ENCODE measurements at places on chromosomes 1 and 21.

GRCh38 chr1:161978011-161978790, 45.5 kb downstream of the OLFML2B start:
- DNase-seq: no peak

DNA sequence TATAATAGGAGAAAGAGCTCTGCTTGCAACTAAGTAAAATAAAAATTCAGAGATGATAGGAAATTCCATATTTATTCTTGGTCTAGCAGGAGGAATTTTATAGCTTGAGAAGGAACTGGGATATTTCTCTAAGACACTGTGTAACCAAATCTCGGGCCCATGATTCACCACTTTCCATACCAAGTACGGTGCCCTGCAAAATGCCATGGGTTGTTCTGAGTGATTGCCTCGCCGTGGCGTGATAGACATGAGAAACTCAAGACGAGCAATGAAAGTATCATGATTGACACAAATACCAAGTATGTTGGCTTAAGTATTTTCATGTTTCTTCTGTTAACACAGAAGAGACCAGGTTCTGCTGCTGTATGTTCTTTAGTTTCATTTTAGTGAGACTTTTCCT, 167.2 kb downstream of the LMO4 start:
- no peak for DNase-seq

- DNase-seq: no peak
Measured at GRCh38 chr1:206970446-206970845, at the start of gene FCAMR. TSS of gene FCAMR (minus strand) at chr1:206970460. CDS start at chr1:206970125, 335 bp downstream.

DNA sequence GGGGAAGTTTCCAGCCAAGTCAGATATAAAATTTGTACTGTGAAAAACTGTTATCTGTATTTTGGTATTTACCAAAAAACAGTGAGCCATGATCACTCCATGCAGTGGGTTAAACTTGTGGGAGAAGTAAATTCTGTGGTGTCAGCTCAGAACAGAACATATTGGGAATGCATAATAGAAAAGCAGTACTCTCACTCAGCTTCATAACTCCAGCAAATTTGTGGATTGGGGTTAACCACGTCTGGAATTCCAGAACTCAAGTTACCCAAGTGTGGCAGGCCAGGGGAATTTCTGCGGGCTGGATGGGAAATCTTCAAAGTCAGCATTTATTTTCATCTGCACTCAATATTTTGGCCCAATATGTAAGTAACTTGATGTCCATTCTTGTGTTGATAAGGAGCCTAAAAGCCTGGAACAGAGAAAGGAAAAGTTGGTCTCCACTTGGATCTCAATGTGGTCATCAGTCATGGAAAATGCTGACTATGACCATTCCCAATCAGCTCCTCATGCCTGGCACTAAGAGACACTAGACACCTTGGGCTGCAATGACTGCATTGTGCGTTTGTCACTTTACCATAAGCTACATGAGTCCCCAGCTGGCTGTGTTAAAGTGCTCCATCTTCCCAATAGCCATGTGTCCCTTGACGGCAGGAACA, 39.1 kb upstream of the ENAH start:
- no peak for DNase-seq

DNA sequence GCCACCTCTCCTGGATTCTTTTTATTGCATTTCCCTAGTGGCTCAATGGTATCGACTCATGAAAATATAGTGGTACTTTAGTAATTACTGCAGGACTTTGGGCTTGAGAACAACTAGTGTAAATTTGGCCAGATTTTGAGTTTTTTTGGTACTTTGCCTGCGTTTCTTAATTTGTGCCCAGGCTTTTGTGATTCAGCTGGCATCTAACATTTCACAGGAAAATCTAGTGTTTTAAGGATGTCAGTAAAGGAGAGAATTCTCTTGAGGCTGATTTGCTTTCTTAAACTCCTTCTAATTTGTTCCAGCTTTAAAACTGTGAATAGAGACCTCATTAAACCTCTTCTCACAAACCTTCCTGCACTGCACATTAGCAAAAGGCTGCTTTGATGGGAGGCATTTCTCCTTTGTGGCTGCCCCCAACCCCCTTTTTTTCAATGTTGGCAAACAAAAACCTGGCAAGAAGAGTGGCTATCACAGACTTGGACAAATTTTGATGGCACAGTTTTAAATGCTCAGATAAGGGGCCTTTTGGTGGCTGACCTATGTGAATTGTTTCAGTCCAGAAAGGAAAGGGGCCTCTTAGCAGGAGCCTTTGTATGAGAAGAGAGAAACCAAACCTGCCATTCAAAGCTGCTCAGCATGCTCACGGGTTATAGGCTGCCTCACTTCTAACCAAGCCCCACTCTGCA, 113.4 kb upstream of the RAVER2 start:
- DNase-seq: no peak

DNA sequence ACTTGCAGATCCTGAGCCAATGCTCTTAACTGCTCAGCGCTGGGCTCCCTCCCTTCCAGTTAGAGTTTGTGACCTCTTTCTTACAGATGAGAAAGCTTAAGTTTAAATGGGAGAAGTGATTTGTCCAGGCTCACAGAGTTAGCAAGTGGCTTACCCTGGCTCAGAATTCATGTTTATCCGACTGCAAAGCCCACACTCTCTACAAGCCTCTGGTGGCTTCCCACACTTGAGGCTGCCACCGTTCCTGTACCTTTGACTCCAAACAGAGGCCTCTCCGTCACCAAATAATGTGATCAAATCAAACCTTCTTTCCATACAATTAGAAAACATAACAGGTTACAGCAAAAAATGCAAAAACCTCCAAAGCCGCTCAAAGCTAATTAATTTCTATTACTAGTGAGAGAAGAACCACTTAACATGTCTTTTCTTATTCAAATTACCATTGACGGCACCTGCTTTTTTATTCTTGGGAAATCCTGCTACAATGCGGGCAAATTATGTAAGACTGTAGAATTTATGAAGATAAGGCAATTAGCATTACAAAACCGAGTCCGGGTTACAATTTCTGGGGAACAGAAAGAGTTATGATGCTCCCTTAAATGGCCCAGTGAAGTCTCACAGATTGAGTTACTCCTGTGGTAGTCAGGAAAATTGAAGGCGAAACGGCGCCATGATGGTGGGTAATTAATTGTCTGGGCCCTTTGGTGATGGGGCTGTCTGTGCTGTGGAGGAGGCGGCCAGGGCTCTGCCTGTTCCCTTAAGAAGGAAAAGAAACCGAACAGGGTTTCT, 324.3 kb upstream of the POU3F1 start:
- no peak for DNase-seq

DNA sequence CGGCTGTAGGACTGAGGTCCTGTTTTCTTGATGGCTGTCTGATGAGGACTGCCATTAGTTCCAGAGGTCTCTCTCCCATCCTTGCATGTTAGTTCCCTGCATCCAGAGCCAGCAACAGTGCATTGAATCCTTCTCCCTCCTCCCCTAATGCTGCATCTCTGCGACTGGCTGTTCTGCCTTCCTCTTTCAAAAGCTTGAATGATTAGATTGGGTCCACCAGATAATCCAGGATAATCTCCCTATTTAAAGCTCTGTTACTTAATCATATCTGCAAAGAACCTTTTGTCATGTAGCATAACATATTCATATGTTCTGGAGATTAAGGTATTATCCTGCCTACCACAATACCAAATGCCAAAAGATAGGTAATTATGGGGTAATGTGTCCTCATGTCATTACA, 377.5 kb downstream of the GPATCH2 start:
- no peak for DNase-seq

GRCh38 chr21:45979141-45979631, 2.4 kb upstream of the COL6A1 start:
- no peak for DNase-seq

DNA sequence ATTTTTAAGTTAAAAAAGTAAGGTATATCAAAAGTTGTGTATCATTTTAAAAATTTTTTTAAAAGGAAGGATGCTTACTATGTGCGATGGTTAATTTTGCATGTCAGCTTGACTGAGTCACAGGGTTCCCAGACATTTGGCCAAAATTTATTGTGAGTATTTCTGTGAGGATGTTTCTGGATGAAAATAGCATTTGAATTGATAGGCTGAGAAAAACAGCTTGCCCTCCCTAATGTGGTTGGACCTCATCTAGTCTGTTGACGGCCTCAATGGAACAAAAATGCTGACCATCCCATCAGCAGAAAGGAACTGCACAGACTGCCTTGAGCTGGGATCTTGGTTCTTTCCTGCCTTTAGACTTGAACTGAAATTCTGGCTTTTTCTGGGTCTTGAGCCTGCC, 724.5 kb downstream of the NCAM2 start:
- no peak for DNase-seq

- DNase-seq: no peak
Measured at GRCh38 chr1:165056914-165057313, 299.6 kb downstream of the LMX1A start.

GRCh38 chr1:183303901-183304300, 114.3 kb downstream of the NMNAT2 start:
- no peak for DNase-seq

- DNase-seq: no peak
Measured at GRCh38 chr1:30475201-30475600, 248.2 kb downstream of the MATN1 start.

DNA sequence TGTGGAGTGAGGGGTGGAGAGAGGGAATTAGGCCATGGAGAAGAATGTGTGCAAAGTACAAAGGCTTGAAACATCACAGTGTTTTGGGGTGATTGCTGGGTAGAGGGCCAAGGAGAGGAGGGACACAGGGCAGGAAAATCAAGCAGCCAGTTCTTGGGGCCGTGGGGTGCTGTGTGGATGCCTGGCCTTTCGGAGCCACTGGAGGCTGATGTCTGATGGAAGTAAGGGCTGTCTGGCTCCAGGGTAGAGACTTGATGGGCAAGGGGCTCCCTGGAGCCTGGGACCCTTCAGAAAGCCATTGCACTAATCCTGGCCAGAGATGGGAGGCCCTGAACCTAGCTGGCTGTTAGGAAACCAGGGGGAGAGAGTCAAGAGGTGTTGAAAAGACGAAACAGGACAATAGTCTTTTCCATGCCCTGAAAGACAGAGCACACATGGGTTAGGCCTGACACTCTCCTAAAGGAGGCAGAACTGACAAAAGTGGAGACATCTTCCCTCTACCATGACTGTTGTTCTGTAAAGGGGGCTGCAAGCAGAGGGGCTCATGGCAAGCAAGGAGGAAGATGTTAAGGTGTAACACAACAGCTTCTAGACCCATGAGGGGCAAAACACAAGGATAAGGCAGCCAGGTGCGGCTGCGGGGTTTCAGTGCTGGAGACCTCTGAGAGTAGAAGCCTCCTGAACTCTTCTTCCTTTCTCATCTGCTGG, 21.0 kb downstream of the ATF3 start:
- DNase-seq: no peak

DNA sequence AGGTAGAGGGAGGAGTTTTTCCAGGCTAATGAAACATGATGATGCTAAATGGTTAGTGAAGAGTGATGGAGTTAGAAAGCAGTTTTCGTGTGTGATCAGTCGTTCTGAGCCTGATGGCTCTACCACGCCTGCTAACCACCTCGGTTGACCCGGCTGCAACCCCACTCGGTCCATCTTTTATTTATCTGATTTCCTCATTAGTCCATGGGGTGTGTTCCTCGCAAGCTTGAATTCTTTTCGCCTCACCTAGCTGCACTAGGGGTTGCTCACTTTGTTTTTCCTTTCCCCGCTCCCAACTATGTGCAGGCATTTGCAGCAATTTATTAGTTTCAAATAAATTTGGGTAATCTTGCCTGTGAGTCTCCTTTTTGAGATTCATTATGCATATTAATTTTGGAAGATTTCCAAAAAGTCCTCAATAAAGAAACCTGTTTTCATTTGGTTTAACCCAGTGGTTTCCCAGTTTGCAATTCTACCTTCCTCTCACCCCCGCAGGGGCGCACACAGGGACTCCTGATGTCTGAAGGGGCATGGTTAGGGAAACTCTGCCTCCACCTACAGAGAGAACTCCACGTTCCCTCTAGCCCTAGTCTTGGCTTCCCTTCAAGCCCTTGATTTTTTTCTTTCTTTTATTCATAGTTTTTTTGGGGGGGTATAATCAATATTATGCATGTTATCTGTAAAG, 12.6 kb downstream of the B3GALT5 start:
- no peak for DNase-seq

DNA sequence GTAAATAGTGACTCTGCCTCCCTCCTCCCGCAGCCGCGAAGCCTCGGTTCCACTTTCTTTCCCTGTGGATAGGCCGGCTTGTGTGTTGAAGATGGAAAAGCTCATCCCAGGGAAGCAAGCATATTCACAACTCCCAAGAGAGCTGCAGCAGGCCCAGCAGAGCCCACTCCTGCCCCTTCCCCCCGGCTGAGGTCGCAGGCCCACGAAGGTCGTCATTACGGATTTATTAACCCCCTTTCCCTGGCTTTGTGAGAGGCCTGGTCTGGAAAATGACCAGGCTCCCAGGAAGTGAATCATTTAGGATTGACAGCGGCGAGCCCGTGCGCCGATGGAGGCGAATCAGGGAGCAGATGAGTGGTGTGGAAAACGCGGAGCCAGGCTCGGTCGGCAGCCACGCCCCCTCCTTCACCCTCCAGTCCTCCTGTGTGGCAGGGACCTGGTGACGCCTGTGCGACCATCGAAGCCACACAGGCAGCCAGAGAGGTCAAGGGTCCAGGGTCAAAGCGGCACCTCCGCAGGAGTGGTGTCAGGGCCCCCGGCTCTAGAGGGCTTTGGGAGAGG, 93.4 kb downstream of the PRDM16 start:
- DNase-seq: no peak

GRCh38 chr1:208240662-208241355, 3.4 kb downstream of the PLXNA2 start:
- no peak for DNase-seq

DNA sequence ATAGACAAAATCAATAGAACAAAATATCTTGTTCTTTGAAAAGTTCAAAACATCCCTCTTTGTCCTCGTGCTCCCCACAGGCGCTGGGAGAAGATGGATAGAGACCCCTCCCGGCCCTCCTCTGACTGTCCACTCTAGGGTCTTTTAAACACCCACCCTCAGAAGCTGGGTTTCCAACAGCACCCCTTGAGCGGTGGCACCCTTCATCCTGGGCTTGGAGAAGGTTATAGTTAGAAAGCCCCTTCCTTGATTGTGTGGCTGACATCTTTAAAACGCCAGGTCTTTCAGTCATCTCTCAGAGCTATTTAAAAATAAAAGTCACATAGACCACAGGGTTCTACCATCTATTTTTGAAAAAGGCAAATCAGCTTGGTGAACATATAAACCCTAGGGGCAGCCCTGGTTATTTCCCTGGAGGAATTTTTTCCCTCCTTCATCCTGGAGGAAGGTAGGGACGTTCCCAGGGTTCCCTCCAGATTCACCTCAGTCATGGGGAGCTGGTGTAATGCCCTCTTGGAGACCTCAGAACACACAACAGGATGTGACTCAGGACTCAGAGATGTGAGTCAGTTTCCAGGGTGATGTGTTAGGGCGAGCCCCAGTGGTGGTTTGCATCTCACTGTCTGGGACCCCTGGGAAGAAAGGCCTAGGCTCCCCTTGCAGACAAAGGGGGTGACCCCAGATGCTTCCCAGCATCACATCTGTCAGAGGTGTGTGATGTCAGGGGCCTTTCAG, 138.5 kb downstream of the CLIC6 start:
- DNase-seq: no peak

GRCh38 chr1:199129247-199129646, 490.4 kb downstream of the PTPRC start:
- no peak for DNase-seq

DNA sequence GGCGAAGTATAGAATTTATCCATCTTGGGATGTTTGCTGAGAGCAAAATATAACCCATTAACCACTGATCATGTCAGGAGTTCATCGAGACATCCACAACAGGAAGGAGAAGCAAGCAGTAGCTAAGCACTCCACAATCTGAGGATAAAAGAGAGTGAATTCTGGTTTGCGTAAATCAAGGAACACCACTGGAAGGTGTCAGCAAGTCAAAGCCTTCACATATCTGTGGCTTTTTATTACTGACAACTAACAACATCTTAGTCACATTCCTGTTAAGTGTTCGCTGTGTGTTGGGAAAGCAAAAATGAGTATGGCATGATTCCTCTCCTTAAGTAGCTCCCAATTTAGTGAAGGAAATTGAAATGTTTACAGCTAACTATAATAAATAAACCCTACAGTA, 44.5 kb upstream of the DARS2 start:
- DNase-seq: no peak
